ENCODE measurements at places on chromosomes 6 and 20. TPM values are rescaled to one million over a fixed set of nuclear protein-coding genes. Genes with fewer than 3 reads are reported as not detected.

GRCh38 chr20:47677635-47678453, 107.4 kb downstream of the SULF2 start:
- peaks cover 6% of the 10 kb centered on the region for H3K36me3 ChIP-seq
- no peak for DNase-seq
- no peak overlapping the region for H3K27ac ChIP-seq
- H3K4me1 ChIP-seq: peaks cover 12% of the 10 kb centered on the region
- no peaks in the 10 kb centered on the region for H3K27me3 ChIP-seq

The C2 gene
- total RNA-seq: 11.4 TPM

DNA sequence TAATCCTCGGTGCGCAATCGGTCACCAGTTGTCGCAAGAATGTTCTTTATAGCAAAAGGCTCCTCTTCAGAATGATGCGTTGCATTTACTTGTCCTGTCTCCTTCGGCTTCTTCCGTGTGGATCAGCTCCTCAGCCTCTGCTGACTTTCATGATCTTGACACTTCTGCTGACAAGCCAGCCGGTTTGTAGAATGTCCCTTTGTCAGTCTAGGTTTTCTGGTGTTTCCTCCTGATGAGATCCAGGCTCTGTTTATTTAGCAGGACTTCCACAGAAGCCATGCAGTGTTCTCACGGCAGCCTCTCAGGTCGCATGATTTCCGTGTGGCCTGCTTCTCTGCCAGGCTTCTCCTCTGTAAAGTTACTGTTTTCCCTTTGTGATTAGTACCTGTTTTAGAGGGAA, 66.9 kb downstream of the STX11 start:
- no peak for DNase-seq
- H3K27me3 ChIP-seq: no peaks in the 10 kb centered on the region
- no peak overlapping the region for H3K4me3 ChIP-seq
- peaks cover 31% of the 10 kb centered on the region for H3K4me1 ChIP-seq
- H3K27ac ChIP-seq: no peak overlapping the region

DNA sequence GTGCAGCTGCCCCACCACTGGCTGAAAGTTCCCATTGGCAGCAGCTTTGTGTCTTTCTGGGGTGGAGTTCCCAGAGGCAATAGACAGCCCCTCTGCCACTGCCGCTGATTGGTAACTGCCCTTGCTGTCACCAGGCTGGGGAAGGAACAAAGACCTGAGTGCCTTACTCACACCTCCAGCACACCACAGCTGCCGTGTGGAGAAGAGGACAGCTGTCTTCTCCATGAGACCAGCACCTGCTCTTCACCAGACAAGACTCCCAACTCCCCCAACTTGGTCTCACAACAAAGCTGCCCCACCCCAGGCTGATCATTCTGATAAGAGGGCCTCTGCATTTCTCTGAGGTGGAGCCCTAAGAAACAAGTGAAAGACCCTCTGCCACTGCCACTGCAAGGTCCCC, 39.7 kb upstream of the PTCHD4 start:
- no peak overlapping the region for H3K27ac ChIP-seq
- no peak overlapping the region for H3K4me3 ChIP-seq
- no peak for DNase-seq
- H3K27me3 ChIP-seq: no peaks in the 10 kb centered on the region

DNA sequence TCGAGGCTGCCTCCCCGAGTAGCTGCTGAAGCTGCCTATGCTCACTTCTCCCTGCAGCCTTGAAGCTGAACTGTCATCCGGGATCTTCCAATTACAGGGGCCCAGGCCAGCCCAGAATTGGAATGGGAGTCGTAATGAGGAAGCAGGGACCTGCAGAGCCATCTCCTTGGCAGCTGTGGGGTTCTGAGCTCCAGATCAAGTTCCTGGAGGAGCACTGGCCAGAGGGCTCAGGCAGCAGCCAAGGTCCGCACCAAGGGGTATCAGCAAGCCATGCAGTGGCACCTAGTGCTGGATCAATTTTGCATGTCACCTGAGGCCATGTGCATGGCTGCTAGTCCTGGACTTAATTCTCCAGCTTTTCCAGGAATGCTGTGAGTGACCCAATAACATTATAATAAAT, 163.2 kb upstream of the TSHZ2 start:
- peaks cover 4% of the 10 kb centered on the region for H3K27me3 ChIP-seq
- H3K36me3 ChIP-seq: no peaks in the 10 kb centered on the region
- no peak overlapping the region for H3K4me3 ChIP-seq
- H3K4me1 ChIP-seq: no peaks in the 10 kb centered on the region

The GINM1 gene
- total RNA-seq: 19.9 TPM

GRCh38 chr6:30424549-30424948, 64.8 kb upstream of the HLA-E start:
- H3K27ac ChIP-seq: no peak overlapping the region
- no peak for DNase-seq
- no peaks in the 10 kb centered on the region for H3K4me1 ChIP-seq
- no peak overlapping the region for H3K4me3 ChIP-seq
- no peaks in the 10 kb centered on the region for H3K27me3 ChIP-seq

The SYS1 gene
- total RNA-seq: 22.3 TPM

GRCh38 chr6:52260634-52261033, 16.3 kb upstream of the IL17F start:
- H3K36me3 ChIP-seq: peaks cover 43% of the 10 kb centered on the region
- H3K4me3 ChIP-seq: no peak overlapping the region
- H3K4me1 ChIP-seq: no peaks in the 10 kb centered on the region
- no peak overlapping the region for H3K27ac ChIP-seq
- no peak for DNase-seq
- no peaks in the 10 kb centered on the region for H3K27me3 ChIP-seq

The CST3 gene
- 323 TPM for total RNA-seq

DNA sequence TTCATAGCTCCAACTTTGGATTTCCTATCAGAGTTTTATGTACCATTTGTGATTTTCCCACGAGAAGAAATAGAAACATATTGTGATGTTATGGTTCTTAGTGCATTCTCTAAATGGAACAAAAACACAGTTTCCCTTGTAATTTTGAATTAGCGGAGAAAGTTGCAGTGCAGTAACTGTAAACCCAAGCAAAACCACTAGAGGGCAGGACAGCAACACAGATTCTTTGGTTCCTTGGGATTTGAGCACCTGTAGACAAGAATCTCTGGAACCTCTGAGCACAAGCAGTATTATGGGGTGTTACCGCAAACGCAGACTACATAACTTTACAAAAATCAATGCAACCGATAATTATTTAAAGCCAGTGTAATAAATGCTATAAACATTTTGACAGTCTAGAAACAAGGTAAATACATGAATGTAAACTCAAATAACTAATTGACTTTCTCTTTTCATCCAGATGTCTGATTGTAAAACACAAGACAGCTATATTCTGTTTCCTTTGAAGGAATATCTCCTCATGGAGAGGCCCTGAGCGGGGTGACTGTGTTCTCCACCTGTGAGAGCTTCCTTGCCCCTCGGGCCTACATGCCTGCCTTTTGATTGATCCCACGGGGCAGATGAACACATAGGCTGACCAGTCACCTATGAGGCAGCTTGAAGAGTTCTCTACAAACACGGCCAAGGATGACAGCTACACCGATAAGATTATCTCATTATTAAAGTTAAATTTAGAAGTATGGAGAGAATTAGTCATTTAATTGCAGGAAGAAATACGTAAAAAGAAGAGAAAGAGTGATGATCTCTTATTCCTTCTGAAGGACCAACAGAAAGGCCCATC, 67.5 kb upstream of the COL21A1 start:
- no peaks in the 10 kb centered on the region for H3K27me3 ChIP-seq
- H3K36me3 ChIP-seq: no peaks in the 10 kb centered on the region
- no peaks in the 10 kb centered on the region for H3K4me1 ChIP-seq
- H3K4me3 ChIP-seq: no peak overlapping the region

The DUSP15 gene
- 0.38 TPM for total RNA-seq

GRCh38 chr6:118317581-118318563, 230.2 kb upstream of the PLN start:
- no peaks in the 10 kb centered on the region for H3K27me3 ChIP-seq
- no peak for DNase-seq
- no peaks in the 10 kb centered on the region for H3K36me3 ChIP-seq
- peaks cover 17% of the 10 kb centered on the region for H3K4me1 ChIP-seq

The PDCD2 gene
- total RNA-seq: 64.3 TPM

The C20orf144 gene
- not detected for total RNA-seq

The ENPP4 gene
- total RNA-seq: 3.7 TPM

DNA sequence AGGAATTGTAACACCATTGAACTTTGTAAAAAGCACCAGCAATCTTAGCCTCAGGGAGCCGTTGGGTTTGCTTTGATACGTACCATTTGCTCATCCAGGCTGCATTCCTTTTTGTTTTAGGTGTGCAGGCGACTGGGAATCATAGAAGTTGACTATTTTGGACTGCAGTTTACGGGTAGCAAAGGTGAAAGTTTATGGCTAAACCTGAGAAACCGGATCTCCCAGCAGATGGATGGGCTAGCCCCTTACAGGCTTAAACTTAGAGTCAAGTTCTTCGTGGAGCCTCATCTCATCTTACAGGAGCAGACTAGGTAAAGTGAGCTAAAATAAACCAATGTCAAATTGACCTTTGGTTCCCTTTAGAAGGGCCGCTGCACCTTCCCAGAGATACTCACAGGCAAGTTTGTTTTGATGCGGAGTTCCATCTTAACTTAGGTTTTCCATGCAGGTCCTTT, 1.6 kb downstream of the MYLIP start:
- peaks cover 33% of the 10 kb centered on the region for H3K4me1 ChIP-seq
- H3K27ac ChIP-seq: peak overlapping the region; percentile 96
- no peak for DNase-seq
- no peaks in the 10 kb centered on the region for H3K36me3 ChIP-seq
- H3K4me3 ChIP-seq: peak overlapping the region; percentile 79
- no peaks in the 10 kb centered on the region for H3K27me3 ChIP-seq

The SPATS1 gene
- not detected for total RNA-seq

The LY6G6D gene
- not detected for total RNA-seq

The NMBR gene
- not detected for total RNA-seq

- H3K27me3 ChIP-seq: no peaks in the 10 kb centered on the region
- H3K36me3 ChIP-seq: no peaks in the 10 kb centered on the region
- no peak for DNase-seq
Observed at GRCh38 chr6:68010936-68011335, 624.1 kb upstream of the ADGRB3 start.

DNA sequence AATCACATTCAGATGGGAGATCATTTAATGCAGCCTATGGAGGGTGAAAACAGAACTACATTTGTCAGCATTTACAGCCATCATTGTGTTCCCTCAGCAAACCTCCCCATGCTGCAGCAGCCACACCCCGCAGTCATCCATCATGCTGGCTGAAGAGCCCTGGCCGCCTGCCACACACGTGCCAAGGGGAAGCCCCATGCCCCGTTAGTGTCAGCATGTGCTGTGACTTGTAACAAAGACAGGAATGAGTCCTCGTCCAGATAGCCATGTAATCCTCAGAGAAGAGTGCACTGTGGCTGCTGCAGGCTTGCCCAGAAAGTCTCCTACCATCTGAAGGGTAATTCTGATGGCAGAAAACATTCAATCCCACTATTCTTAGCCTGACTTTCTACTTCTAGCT, 1097.8 kb downstream of the KIF16B start:
- no peak overlapping the region for H3K4me3 ChIP-seq
- no peaks in the 10 kb centered on the region for H3K27me3 ChIP-seq
- H3K27ac ChIP-seq: no peak overlapping the region
- H3K36me3 ChIP-seq: no peaks in the 10 kb centered on the region
- H3K4me1 ChIP-seq: peaks cover 8% of the 10 kb centered on the region
- no peak for DNase-seq

The JAG1 gene
- total RNA-seq: 89.6 TPM

The GFOD1 gene
- 26.5 TPM for total RNA-seq

The EYA4 gene
- total RNA-seq: 1.1 TPM

GRCh38 chr6:4640139-4640538, 136.1 kb upstream of the CDYL start:
- no peak overlapping the region for H3K4me3 ChIP-seq
- H3K36me3 ChIP-seq: no peaks in the 10 kb centered on the region
- no peak for DNase-seq
- no peaks in the 10 kb centered on the region for H3K27me3 ChIP-seq
- peak overlapping the region; percentile 34 for H3K27ac ChIP-seq

- no peak for DNase-seq
- no peak overlapping the region for H3K27ac ChIP-seq
- H3K4me3 ChIP-seq: no peak overlapping the region
- no peaks in the 10 kb centered on the region for H3K4me1 ChIP-seq
- H3K27me3 ChIP-seq: no peaks in the 10 kb centered on the region
- no peaks in the 10 kb centered on the region for H3K36me3 ChIP-seq
Observed at GRCh38 chr6:80197474-80197873, 91.0 kb downstream of the BCKDHB start.

- DNase-seq: no peak
- no peak overlapping the region for H3K27ac ChIP-seq
- H3K4me3 ChIP-seq: no peak overlapping the region
- H3K27me3 ChIP-seq: no peaks in the 10 kb centered on the region
- H3K4me1 ChIP-seq: peaks cover 65% of the 10 kb centered on the region
Observed at GRCh38 chr20:19958928-19959327, 58.2 kb upstream of the NAA20 start.

All from esophagus squamous epithelium (tissue), 5 donors.